ENCODE measurements at places on chromosomes 2 and 18.
A peak's percentile ranks its signal among the peaks of the same experiment; 100 is the strongest.

GRCh38 chr2:220446106-220446712 lies 818.8 kb downstream of the SLC4A3 start:
- no peak for DNase-seq

DNA sequence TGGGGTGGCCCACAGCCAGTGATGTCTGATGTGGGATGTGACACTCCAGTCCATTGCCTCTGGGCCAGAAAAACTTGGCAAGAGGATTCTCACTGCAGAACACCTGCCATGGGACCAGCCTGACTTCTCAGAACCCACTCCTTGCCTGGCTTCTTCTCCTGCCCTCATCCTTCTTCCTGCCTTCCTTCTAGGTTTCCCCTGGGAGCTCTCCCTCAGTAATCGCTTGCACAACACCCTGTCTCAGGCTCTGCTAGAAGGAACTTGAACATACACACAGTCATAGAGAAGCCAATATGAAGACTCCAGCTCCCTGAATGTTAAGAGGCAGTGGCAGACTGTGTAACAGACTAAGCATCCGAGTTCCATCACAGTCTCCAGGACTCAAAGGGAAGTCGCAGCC lies 4.3 kb upstream of the COL6A3 start:
- DNase-seq, result no peak

DNA sequence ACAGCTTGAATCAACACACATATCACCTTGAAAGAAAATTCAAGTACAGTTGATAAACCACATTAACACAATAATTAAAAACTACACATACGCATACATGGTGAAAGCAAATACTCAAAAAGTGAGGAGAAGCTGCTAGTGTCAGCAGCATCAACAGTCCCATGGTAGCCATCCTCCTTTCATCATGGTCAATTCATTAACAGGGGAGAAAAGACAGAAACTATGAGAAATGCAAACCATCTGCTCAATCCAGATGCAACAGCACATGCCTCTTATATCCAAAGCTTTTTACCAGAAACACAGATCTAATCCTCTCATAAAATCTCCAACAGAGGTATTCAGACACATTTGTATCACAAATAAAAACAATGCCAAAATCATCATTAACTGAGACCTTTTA lies 81.9 kb upstream of the CHRNA1 start:
- peak; percentile 23 for DNase-seq

- no peak for DNase-seq
These were observed 294.3 kb downstream of the SRBD1 start for GRCh38 chr2:45316576-45317338.

GRCh38 chr18:13376298-13376840 lies 157.8 kb downstream of the LDLRAD4 start:
- DNase-seq, result no peak

- no peak for DNase-seq
These were observed 15.8 kb upstream of the ATOH8 start for GRCh38 chr2:85737961-85738360.

GRCh38 chr2:20391951-20392699 lies 41.5 kb upstream of the PUM2 start:
- no peak for DNase-seq

- DNase-seq, result peak; percentile 86
These were observed 153.6 kb upstream of the CCDC195 start for GRCh38 chr2:224869601-224870233.

DNA sequence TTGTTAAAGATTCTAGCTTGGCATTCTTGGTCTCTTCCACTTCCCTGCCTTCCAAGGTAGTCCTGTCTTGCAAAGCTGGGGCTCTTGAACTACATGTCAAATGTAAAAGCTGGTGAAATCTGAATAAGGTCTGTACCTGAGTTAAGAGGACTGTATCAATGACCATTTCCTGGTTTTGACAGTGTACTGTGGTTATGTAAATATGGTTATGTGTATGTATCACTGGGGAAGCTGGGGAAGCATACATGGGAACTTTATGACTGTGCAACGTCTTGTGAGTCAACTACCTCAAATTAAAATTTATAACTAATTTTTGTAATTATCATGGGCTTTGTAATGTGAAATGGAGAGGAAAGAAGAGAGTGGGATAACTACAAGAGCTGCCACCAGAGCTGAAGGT lies 81.7 kb downstream of the COL4A4 start:
- no peak for DNase-seq

DNA sequence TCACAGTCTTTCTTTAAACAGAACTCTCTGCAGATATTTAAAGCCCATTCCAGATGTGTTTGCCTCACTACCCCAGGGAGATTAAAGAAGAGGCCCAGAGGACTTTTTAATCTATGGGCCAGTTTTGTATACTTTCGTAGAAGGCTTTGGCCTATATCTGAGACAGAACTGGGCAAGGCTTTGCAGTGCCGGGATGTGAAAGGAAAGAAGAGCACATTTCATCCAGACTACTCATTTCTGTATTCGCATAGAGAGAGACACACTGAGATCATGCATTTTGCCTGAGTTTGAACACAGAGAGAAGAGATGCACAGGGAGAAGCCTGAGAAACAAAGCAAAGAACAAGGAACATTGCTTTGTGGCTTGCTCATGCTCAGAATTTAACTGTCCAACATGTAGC lies 54.9 kb upstream of the SLC5A7 start:
- no peak for DNase-seq

DNA sequence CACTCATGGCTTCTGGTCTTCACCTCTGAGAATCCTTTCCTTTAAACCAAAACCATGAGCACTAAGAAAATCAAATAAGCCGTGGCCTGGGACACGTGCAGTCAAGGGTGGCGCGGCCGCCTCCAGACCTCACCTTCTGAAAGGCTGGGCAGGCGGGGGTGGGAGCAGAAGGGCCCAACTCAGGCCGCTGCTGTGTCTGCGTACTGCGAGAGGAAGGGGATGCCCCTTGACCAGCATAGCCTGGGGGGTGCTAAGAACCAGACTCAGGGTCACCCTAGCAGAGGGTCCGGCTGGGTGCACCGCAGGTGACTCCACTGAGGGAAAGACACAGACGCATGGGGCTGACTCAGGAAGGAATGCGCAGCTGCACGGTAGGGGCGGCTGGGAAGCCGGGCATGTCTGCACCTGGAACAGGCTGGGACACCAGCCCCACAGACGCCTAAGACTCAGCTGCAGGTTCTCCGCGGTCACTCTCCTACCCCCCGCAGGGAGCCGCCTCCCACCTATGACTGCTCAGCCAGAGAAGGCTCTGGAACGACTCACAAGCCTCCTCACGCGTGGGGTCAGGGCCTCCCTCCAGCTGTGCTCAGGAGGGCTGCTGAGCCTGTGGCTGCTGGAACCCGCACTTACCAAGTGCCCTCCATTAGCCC lies 432.4 kb upstream of the MYT1L start:
- DNase-seq, result no peak

DNA sequence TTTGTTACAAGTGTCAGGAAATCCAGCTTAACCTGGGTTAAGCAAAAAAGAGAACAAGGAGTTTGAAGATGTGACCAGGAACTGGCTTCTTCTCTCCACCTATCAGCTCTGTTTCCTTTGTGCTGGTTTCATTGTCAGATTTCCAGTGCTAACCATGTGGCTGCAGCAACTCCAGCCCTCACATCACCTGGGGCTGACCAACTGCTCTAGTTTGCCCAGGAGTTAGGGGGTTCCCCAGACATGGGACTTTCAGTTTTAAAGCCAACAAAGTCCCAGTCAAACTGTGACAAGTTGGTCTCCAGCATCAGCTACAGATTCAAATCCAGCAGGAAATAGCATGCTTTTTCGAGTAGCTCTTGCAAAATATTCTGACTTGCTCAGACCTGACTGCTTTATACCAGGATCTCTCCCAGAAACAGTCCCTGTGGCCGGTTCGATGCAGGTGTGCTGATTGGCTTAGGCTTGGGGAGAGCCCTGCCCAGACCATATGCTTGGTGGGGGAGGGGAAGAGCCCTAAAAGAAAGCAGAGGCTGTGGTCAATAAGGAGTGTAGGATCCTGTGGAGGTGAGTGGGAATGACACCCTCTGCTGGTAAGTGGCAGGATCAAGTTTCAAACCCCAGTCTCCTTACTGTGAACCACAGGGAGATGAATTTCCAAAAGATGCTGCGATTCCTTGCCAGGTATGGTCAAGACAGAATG lies 49.5 kb downstream of the KCNE4 start:
- peak; percentile 75 for DNase-seq

DNA sequence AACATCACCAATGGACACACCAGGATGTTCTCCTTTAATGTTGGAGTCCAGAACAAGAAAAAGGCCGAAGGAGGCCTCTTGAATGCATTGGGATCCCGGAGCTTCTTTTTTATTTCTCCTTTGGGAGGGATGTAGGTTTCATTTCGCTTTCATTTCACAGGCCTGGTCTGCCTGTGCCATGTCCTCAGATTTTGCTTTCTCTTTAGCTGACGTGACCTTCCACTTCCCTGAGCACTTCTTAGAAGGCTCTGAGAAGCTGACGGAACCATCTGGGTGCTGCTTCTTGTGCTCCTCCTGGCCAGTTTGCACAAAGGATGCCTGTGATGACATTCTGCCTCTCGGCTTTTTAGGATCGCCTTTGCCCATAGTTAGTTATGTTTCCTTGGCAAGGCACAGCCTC lies 15.1 kb upstream of the MBOAT2 start:
- DNase-seq, result no peak

DNA sequence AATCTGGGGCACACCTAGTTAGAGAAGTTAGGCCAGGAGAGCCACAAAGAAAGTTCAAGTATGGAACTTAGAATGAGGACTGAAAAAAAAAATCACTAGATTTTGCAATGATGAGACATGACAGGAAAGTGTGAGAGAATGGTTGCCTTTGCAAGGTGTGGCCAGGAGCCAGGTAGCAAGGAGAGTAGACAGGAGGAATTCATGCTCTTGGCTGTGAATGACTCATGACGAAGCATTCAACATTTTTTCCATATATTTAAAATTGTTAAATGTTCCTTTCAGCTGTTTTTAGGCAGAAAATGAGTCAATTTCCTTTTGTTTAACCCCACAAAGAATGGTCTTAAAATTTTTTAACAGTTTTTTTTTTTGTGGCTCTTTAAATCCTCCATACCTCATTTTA lies 636.9 kb downstream of the PLCL1 start:
- peak; percentile 87 for DNase-seq

- DNase-seq, result peak; percentile 37
These were observed 40.5 kb downstream of the LONRF2 start for GRCh38 chr2:100281521-100282438.

DNA sequence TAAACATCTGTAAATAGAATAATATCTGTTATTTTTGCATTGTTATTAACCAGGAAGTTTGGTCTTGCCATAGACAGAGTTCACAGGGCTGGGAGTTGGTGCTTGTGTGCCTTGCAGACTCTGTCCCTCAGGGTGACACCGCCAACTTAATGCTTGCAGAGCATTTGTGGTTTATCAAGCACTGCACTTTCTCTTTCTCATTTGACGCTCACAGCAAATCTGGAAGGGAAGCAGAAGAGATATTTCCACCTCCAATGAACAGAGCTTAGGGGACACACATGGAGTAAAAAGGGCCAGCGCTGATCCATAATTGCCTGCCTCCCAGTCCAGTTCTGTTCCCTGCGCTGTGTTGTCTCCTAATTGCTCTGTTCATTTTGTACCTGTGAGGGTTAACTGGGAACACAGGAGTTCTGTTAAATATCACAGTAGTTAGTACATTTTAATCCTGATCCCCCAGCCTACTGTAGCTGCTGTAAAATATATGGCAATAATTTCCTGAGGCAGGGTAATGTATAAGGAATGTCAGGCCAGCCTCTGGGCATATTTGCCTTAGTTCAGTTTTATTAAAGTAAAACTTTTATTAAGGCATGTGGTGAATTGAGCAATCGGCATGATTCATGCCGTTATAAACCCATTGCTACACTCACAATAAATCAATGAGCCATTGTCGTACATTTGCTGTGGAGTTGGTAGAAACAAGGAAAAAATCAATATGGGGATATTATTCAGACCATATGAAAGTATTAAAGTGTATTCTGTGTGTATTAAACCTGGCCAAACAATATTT lies 182.5 kb upstream of the OSR1 start:
- peak; percentile 94 for DNase-seq

- DNase-seq, result peak; percentile 36
These were observed 1395.6 kb downstream of the SUCLG1 start for GRCh38 chr2:83063511-83063910.

DNA sequence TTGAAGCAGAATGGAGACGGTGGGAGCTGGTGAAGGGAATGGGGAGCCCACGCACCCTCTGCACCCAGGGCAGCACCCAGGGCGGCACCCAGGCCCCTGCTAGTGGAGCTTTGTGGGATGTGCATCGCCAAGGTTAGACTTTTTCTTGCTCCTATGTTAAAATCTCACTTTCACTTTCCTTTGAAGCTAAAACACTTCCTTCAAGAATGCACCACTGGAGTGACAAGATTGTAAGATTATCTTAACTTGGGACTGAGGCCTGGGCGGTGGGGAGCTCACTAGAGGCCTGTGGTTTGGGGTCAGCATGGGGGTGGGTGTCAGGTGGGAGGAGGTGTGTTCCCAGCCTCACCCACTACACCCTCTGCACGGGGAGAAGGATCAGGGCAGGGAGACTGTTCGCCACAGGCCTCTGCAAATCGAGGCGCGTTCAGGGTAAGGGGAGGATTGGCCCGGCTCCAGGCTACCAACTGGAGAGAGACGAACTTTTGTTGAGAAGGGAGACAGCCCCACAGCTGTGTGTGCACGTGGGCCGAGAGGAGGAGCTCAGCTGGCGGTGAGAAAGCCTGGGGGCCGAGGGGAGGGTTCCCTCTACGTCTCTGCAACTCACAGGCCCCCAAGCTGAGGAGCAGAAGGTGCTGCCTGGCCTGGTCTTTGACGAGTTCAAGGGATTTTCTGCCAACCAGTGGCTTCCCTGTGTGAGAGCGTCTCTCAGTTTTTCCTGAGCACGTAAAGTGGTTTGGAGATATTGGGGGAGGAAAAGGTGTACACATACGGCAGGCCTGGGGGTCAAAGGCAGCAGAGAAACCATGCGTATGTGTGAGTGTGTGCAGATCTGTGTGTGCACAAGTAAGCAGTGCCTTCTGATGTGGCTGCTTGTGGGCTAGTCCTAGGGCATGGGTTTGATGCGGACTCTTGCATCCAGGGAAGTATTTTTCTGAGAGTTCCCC lies 147.7 kb downstream of the KLHL29 start:
- no peak for DNase-seq

GRCh38 chr2:38243186-38243880 lies 133.7 kb downstream of the ATL2 start:
- no peak for DNase-seq

GRCh38 chr2:121873864-121874263 lies 118.4 kb downstream of the TSN start:
- no peak for DNase-seq

- DNase-seq, result no peak
These were observed 35.3 kb downstream of the PAIP2B start for GRCh38 chr2:71191570-71191943.

- DNase-seq, result no peak
These were observed 41.7 kb downstream of the VWA3B start for GRCh38 chr2:98128556-98129109.

GRCh38 chr18:45341454-45341853 lies 273.8 kb upstream of the SLC14A2 start:
- no peak for DNase-seq

GRCh38 chr2:120552800-120553481 lies 182.7 kb upstream of the GLI2 start:
- peak; percentile 47 for DNase-seq

- no peak for DNase-seq
These were observed 106.3 kb downstream of the RNF144A start for GRCh38 chr2:7023542-7023941.

GRCh38 chr2:133324150-133324561 lies 244.1 kb downstream of the NCKAP5 start:
- DNase-seq, result peak; percentile 79
